Stimulated activated CD4-positive, alpha-beta T cell treated with anti-CD3 and anti-CD28 coated beads, Interleukin-4, amount 100 ng/mL, for 4 hours (primary cell): ENCODE measurements at places on chromosomes 2 and 18.

DNA sequence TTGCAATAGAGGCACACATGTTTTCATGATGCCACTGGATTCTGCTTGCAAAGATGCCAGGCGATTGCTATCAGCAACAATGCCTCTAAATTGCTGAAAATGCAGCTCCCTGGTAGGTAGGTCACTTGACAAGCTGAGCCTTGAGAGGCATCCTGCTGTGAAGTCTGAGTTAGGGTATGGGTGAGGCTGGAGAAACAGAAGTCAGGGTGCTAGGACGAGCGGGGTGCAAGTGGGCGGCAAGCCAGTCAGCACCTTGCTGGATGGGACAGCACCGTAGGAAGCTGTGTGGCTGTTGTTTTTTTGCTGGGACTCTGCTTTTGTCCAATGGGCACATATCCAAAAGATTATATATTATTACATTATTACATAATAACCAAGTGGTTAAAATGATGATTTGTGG is 10.5 kb upstream of the CLIP4 start:
- no peak for DNase-seq

DNA sequence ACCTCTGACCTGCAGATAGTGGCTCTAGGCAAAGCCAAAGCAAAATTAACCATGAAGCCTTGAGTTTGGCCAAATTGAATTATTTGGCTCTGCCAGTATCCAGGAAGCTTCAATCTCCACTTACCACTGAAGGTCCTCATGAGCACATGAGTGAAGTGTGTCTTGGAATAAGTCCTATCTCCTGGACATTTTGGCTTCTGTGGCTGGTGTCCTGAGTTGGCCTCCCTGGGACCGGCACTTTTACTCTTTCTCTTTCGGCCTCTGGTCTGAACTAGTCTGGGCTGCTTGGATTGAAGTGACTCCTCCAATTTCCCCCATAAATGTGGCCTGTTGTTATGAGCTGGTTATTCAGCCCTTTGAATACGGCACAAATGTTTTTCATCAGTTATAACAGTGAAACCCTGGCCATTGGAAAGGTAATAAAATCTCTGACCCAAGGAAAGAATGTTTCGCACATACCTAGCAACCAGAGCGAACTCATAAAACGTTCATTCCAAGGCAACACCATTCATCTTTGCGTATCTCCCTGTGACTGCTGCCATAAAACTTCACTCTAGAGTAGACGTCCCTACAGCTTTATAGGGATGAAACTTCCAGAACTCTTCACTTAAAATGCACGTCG is 216.4 kb downstream of the LPIN1 start:
- no peak for DNase-seq

DNA sequence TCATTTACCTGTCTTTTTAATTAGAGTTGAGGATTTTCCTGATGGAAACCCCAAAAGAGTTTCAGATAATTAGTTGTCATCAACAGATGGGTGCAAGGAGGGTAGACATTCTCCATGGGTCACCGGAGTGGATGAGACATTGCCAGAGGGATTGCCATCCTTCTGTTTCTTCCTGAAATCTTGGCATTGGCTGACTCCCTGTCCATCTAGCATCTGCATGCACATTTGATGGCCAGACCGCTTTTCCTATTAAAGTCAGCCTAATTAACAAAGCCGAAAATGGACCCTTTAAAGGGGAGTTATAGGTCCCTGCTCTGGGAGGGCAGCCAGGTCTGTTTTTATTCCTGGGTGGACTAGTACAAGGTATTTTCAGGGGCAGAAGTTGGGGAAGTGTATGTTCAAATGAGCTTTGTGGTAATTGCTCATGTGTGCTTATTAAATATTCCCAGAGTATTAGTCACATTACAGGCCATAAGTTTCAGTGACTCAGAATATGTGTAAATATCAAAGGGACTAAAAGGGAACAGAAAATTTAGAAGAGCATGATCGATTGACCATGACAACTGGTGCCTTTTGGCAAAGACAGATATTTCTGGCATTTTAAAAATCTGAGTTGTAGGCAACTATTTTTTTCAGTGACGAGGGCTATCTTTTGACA is 209.8 kb downstream of the PHLPP1 start:
- DNase-seq = no peak

GRCh38 chr2:111918383-111918806 is 20.0 kb downstream of the MERTK start:
- DNase-seq = no peak

DNA sequence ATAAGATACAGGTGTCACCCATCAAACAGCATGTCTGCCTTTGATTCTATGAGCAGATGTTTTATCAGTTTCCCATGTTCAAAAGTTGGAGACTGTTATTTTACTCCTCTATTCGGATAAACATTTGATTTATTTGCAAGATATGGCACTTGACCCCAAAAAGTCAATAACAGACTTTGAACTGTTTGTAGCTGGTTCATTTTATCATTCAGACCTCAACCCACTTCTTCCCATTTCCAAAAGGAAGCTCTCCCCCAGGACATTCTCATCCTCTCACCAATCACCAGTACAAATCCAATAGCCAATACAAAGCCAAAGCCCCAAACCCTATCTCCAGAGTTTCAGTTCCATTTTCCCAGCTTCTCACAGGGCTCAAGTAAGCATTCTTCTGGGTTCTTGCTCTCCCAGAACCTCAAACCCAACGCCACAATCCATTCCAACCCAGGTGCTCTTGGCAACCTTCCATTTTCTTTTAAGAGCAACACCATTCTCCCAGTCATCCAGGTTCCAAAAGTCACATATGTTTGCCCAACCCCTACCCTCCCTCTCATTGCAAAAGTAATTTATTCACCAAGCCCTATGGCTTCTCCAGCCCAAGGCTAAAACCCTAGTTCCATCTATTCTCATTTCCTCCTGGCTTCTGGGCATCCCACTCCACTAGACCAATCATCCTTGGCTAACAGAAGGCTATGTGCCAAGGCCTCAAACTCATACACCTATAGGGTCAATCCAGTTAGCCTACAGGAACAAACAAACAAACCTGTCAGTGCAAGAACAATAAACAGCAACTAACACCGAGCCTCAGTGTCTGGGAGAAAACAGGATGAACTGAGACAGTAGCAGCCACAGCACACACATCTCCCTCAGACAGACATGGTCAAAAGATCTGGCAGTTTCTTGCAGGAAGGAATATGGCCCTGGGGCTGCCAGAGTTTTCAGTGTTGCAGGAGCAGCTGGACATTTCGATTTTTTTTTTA is 9.2 kb downstream of the ACVR1 start:
- no peak for DNase-seq

DNA sequence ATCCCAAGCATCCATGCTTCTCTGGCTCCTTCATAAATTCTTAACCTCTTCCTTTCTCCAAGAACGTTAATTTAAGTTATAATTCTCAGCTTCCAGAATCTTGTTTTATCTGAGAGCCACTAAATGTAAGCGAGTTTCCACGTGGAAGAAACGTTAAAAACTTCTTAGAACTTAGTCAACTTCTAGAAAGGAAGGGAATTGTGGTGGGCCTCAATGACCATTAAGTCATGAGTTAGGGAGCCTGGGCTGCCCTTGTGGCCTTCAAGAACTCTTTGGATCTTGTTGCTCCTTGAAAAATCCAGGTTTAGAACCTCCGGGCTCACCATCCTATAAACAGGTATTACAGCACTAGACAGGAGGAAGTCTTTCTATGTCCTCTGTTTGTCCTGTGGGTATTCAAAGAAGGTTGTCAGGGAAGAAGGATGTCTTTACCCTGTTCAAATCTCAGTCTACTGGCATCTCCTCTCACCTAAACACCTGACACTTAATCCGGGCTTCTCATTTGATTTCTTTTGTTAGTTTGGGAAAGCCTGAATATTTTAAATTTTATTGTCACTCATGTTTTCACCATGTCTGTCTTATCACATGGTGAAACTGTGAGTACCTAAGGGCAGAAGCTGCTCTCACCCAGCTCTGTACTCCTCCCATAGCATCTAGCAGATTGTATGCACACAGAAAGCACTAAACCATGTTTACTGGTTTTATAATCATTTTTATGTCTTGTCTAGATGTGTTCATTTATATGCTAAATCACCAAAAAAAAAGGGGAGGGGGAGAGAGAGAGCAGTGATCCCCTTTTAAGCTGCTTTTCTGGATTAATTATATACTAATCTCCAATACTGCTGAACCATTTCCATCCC is 6.3 kb downstream of the RND3 start:
- DNase-seq = no peak

- no peak for DNase-seq
These were observed 437.7 kb downstream of the PLCL1 start for GRCh38 chr2:198242093-198242492.

DNA sequence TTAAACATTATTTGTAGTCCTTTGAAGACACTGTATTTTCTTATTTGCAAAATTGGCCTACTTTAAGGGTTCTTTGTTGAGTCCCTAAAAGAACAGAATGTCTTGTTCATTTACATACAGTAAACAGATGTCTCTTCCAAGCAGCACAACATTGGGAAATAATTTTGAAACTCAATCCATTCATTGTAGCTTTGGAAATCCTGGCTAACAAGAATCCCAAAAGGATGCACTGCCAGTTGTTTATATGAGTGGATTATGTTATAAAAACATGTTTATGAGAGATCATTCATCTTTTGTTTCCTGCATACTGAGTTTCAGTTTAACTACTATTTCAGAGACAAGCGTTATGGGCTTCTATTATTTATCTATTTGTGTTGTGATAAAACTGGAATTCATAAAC is 499.3 kb downstream of the PID1 start:
- no peak for DNase-seq

- DNase-seq = no peak
These were observed 141.0 kb downstream of the FMNL2 start for GRCh38 chr2:152475982-152476381.

DNA sequence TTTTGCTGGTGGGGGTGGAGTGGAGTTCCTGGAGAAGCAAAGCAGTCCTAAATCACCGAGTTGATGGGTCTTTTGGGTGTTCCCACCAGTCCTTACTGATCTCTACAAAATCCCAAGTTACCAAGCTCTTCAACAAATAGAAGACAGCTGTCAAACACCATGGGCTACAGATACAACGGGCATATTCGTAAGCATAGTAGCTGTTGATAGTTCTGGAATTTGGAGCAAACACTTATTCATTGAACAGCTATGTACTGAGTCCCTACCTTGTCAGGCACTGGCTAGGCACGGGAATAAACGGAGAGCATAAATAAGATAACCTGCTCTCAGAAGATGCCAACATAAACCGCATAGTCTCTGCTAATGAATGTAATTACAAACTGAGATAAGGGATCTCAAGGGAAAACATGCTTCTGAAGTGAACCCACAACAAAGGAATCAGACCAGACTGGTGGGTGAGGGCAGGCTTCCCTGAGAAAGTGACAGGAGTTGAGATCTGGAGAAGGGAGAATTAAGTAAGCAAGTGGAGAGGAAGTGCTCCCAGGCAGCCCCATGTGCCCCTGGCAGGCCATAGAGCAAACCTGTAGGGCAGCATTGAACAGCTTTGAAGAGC is 947 bp upstream of the ANKRD44 start:
- DNase-seq = no peak

GRCh38 chr2:7015007-7015950 is 98.1 kb downstream of the RNF144A start:
- DNase-seq = no peak

- DNase-seq = no peak
These were observed 187.6 kb downstream of the PTPRM start for GRCh38 chr18:7754725-7755181.

DNA sequence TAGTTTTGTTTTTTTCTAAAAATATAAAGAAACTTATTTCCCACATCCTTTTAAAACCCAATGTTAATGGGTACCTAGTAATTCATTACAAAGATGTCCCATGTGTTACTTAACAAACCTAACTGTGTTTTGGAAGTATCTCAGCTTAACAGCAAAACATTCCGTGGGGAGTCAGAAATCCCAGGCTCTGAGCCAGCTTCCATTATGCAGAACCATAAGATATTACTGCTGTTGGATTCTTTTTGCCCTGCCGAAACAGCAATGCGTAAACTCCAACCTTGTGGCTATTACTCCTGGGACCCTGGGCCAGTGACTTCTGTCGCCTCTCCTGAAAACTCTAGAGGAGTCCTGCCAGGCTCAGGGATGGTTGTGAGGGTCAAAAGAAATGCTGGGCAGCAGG is 174.1 kb downstream of the UXS1 start:
- no peak for DNase-seq

- DNase-seq = no peak
These were observed 40.0 kb downstream of the RNU4ATAC start for GRCh38 chr2:121570667-121571055.

DNA sequence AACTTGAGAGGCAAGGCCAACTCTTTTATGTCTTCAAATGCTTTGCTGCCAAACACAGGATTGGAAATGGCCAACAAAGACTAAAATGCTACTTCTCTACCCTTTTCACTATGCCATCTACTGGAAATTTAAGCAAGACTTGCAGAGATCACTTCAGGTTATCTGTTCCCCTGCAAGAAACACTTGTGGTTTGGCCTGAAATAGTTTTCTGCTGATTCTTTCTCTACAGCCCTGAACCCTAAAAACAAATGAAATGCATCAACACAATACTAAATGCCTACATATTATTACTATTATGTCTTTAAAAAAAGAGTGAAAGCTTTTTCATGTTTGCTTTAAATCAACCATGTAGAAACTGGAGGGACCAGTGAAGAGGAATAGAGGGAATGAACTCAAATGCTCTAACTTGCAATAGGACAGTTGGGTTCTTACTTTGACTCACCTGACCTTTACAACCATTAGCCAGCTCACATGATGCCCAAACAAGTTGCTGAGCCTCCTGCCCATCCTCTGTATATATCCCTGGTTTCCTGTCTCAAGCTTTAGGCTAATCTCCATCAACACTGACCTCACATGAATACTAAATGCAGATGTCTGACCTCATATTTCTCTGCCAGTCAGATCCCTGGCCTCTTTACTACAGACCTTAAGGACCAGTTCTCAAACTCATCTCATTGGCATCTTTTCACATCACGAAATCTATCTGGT is 17.5 kb upstream of the ADAM17 start:
- DNase-seq = no peak

DNA sequence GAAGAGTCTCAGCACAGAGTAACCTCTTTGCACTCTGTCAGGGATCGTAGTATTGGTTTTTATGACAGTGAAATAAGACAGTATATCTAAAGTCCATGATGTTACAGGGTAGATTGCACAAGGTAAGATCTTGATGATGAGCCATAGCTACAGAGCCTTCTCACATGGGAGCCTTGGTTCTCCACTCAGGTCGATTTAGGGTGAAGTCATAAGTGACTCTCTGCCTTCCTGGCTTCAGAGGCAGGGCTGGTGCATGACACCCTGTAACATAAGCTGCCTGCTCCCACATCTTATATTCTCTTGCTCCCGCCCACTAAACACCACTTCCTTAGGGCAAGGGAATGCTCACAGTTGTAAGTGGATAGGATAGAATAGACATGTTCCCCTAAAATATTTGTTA is 13.3 kb downstream of the DAPL1 start:
- DNase-seq = no peak

DNA sequence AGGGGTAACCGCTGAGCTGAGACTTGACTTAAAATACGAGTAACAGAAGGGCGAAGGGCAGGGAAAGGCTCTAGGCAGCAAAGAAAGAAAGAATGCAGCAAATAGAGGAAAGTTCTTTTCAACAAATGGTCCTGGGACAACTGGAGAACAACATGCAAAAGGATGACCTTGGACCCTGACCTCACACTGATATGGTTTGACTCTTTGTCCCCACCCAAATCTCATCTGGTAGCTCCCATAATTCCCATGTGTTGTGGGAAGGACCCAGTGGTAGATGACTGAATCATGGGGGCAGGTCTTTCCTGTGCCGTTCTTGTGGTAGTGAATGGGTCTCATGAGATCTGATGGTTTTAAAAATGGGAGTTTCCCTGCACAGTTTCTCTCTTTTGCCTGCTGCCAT is 33.9 kb downstream of the ST3GAL5 start:
- DNase-seq = no peak
